ENCODE measurements at places on chromosomes 1 and 21.

GRCh38 chr1:185207980-185208602, 51.1 kb downstream of the SWT1 start:
- DNase-seq, result no peak

GRCh38 chr1:167206166-167206835, 14.4 kb upstream of the POU2F1 start:
- DNase-seq, result no peak

GRCh38 chr1:194103516-194104246, 917.3 kb upstream of the B3GALT2 start:
- DNase-seq, result no peak

- no peak for DNase-seq
These were observed 101.4 kb downstream of the PIK3R3 start for GRCh38 chr1:46030876-46031660.

GRCh38 chr1:19229229-19229628, 19.2 kb upstream of the UBR4 start:
- no peak for DNase-seq

DNA sequence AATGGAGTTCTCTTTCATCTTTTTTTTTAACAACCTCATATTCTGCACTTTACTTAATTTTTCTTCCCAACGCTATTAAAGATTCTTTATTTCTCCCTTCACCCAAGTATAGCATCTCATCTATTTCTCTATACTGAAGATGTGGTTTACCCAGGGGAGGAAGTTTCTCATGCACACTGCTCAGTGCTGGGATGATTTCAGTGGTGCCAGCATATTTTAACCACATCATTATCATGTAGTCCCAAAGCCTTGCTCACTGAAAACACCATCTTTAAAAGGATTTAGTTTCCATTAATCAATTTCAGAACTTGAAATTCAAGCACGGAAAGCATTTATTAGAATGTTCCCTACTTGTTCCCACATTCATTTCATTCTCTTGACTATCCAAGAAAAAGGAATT, 725.7 kb downstream of the USP25 start:
- no peak for DNase-seq

GRCh38 chr21:46250146-46250725, 21.7 kb upstream of the LSS start:
- no peak for DNase-seq

DNA sequence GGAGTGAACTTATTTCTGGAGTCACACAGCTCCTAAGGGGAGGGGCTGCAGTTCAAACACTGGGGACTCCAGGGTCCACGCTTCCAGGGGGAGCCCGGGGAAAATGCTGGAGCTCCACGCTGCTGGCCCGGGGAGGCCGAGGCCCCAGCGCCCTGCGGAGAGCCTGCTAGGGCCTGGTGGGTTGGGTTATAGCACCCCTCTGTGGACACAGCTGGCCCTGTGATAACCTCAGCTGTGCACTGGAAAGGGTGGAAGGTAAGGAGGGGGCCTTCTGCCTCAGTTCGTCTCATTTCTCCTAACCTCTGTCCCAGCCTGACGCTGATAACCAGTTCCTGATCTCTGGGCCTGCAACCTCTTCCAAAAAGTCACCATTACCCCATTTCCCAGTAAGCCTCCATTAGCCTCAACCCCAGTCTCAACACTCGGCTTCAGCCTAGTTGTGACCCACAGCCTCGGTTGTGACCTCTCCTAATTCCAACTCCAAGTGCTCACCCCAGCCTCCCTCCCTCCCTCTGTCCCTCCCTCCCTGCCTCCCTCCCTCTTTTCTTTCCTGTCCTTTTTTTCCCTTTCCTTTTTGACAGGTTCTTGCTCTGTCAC, 7.1 kb downstream of the NBL1 start:
- no peak for DNase-seq

GRCh38 chr1:228429698-228430097, 13.0 kb upstream of the TRIM17 start:
- DNase-seq, result no peak

DNA sequence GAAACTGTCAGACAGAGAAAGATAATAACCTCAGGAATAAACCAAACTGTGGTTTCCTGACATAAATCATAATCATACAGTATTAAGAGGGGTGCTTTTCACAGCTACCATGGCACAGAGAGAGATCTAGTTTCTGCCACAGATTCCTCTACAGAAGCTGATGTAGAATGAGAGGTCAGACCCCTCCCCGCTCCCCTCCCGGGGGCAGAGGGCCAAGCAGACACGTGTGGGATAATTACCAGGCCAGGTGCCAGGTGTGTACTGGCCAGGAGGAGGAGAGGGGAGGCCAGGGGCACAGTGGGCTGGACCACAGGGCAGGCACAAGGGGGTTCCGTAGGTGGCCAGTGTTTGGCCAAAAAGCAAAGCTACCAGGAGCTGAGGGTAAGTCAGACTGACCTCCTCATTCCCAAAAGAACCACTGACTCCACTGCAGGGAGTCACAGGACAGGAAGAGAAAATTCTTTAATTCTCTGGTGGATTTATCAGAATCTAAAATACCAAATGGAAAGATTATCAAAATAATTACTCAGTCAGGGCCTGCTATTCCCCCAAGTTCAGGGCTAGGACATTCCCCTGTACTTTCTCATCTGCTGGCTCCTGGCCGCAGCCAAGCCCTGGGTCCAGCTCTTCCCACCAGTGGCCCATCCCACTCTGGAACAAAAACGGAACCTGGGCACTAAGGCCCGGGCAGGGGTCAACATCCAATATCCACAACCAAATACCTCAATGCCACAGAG, 30.0 kb downstream of the C2CD2 start:
- no peak for DNase-seq

DNA sequence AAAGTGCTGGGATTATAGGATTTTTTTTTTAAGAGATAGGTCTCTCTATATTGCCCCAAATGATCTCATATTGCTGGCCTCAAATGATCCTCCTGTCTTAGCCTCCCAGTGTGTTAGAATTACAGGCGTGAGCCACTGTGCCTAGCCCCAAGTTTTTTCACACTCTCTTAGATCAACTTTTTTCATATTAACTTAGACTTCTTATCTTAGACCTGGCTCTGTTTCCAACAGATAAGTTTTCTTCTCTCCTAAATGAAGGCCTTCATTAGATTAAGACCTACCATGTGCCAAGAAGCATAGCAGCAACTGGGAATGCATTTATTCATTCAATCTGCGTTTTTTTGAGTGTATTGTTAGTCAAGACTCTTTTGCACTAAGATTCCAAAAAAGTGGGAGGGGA, 20.2 kb upstream of the HTR1D start:
- no peak for DNase-seq

GRCh38 chr1:159931795-159932173, 6.5 kb upstream of the TAGLN2 start:
- no peak for DNase-seq

DNA sequence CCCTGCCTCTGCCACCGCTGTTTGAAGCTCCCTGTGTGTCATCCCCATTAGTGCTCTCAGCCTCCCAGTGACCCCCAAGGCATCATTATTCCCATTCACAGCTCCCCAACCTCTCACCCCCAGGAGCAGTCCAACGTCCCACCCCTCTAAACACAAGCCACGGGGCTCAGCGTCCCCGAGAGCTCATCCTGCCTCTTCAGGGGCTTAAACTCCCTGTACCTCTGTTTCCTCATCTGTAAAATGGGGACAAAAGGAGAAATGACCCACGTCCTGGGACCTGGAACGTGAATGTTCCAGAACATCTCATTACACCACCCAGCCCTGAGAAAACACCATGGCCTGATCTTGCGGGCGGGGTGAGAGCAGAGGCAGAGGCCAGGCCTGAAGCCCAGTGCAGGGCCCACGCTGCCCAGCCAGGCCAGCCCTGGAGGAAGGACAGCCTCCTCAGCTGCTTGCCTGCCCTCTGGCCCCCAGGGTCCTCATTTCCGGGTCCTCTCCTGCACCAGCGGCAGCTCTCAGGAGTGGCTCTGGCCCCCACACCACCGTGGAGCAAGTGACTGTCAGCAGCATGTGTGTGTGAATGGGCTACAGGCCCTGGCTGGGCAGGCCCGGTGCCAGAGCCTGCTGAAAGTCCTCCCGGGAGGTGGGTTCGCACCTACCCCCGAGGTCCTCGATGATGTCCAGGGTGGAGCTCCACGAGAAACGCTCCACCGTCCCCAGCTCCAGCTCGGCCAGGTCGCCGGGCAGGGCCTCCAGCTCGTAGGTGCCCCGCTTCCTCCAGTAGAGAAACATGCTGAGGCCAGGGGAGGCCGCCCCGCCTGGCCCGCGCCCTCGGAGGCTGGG, 14.1 kb upstream of the PLEKHG5 start:
- no peak for DNase-seq

GRCh38 chr1:37083603-37084002, 49.3 kb upstream of the GRIK3 start:
- DNase-seq, result no peak

DNA sequence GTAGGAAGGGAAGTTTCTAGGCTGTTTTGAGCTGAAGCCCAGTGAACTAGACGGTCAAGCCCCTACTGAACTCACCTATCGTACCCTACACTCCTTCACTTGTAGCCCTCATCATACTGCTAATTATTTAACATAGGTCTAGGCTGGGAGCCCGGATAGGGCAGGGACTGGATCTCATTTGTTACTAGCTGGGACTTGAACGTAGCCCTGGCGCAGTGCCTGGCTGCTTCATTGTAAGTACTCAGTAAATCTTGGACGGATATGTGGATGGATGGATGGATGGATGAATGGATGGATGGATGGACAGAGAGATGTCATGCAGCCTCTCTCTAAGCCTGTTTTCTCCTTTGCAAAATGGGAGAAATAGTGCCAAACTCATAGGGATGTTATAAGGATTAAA, 129.2 kb downstream of the EPHB2 start:
- DNase-seq, result no peak

GRCh38 chr1:10143961-10144485, 66.3 kb upstream of the KIF1B start:
- no peak for DNase-seq

DNA sequence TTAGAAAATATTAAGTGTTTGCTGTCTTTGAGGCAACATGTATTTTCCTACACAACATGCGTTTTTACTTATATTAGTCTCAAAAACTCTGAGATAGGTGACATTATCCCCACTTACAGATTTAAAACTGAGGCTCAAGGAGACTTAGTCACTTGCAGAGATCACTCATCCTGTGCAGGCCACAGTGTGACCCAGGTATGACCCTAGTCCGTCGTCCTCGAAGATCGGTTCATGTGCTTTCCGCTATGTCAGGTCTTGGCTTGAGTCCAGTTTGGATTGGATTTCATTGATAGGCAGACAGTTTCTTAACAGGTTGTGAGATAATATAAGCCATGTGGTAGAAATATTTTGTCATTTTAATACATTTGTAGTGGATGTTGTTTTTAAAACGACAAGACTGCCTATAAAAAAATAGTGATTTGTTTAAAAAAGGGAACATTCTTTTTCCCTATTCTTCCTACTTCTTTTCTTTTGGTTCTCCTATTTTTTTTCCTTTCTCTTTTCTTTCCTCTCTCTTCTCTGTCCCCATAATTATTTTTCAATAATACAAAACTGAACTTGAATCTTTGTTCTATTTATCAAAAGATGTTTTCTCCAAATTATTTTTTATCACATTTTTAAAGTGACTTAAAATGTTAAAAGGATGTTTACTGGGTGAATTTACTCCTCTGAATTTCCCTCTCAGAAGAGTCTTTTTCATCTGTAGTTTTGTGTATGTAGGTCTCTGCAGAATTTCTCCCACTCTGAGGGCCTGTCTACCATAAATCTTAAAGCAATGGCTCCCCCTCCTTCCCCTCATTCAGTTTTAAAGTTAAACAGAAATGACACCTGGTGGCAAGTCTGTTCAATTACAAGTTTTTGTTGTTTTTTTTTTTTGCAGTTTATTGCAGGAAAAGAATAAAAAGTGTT, 81.8 kb downstream of the PHTF1 start:
- peak; percentile 27 for DNase-seq

DNA sequence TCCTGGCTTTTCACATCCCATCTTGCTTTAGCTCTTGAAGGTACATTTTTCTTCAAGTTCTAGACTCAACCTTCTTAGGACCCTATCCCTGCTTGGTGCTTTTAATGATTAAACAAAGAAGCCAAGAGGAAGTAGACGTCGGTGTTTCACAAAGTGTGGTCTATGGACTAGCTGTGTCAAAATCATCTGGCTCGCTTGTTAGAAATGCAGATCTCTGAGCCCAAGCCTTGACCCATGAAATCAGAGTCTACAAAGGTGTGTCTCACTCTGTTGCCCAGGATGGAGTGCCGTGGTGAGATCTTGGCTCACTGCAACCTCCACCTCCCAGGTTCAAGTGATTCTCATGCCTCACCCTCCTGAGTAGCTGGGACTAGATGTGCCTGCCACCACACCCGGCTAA, 295.5 kb upstream of the KAZN start:
- no peak for DNase-seq

- DNase-seq, result peak; percentile 19
These were observed 53.2 kb upstream of the TMEM51 start for GRCh38 chr1:15100121-15100879.

DNA sequence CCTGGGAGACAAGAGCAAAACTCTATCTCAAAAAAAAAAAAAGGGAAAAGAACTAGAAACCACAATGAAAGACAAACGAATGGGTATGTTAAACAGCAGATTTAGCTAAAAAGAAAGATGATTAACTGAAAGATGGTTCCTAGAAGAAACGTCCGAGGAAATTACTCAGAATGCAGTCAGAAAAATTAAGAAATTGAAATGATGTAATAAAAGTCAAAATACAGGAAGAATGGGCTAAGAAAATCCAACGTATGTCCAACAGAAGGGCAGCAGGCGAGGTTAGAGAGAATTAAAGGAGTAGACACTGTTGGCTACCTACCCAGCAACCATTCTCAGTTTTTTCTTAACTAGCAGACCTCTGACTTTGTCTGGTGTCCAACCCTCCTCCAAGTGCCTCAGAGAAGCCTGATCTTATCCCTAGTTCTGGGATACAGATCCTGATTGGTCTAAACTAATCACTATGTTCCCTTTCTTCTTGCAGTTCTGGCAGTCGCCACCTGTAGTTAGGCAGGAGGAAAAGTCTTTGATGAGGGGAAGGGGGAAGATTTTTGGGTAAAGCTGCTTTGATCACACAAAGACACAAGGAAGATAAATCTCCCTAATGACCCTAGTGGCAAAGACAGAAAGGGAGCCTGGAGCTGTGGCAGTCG, 25.7 kb downstream of the GPR161 start:
- no peak for DNase-seq

- DNase-seq, result no peak
These were observed 7.4 kb downstream of the NFIA start for GRCh38 chr1:61089741-61090140.

GRCh38 chr1:115676498-115677181, 34.9 kb downstream of the VANGL1 start:
- DNase-seq, result no peak

Data from NCI-H748 treated with DMSO at 0.1 percent for 48 hours (cell line).